Left cardiac atrium (tissue), 4 donors: ENCODE measurements at places on chromosomes 13 and 19. TPM values are rescaled to one million over a fixed set of nuclear protein-coding genes. Genes with fewer than 3 reads are reported as not detected.

Gene FFAR1
- not detected for total RNA-seq

Gene PSG3
- total RNA-seq: not detected

DNA sequence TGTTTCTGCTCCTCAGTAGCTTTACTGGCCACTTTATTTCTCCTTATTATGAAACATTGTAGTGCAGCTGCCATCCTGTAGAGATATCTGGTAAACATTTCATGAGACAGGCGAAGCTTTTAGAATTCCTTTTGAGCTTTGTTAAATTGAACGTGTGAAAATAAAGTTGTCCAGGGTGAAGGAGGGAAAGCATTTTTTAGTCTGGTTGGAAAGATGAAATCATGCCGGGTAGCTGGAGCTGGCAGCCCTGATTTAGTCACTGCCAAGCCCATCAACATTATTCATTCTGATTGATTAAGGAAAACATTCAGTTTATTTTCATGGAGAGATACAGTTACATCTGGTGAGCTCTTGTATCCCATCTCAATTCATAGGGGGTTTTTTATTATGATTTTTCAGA is 326.2 kb upstream of the GPC6 start:
- no peak for DNase-seq

DNA sequence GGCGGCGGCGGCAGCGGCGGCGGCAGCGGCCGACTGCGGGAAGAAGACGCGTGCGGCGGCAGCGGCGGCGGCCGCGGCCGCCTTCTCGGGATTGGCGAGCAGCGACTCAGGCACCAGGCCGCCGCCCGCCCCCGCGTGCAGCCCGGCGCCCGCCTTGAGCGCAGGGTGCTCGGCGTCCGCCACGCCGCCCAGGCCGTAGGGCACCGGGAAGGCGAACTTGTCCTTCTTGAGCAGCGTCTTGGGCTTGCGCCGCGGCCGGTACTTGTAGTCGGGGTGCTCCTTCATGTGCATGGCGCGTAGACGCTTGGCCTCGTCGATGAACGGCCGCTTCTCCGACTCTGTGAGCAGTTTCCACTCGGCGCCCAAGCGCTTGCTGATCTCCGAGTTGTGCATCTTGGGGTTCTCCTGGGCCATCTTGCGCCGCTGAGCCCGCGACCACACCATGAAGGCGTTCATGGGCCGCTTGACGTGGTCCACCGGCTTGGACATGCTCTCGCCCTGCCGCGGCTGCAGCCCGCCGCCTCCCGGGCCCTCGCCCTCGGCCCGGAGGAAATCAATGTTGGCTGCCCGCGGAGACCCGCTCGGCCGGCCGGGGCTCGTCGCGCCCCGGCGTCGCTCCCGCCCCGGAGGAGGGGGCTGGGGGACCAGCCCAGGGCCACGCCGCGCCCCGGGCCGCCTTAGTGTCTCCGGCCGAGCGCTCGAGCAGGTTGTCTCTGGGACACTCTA is 621 bp downstream of the SOX21 start:
- no peak for DNase-seq

- DNase-seq: peak; percentile 87
These were observed 567 bp upstream of the SMG9 start for GRCh38 chr19:43755256-43755801.

DNA sequence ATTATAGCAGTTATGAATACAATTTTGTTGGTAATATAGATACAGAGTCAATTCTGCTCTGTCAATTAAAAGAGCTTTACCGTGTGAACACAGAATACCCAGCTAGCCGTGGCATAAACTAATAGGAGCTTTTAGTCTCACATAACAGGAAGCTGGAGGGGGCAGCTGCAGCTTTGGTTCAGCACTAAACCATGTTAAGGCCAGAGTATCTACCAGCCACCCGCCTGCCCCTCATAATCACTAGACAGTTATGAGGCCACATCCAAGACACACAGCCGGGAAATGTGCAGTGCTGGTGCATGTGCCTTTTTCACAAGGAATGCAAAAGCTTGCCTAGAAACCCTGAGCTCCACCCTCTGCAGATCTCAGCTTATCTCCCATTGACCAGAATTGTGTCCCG is 62.3 kb downstream of the SGCG start:
- DNase-seq: no peak

Gene KLK4
- not detected for total RNA-seq

GRCh38 chr13:33105387-33106005 is 89.3 kb downstream of the KL start:
- no peak for DNase-seq

GRCh38 chr13:103605546-103606326 is 539.5 kb upstream of the SLC10A2 start:
- DNase-seq: no peak

DNA sequence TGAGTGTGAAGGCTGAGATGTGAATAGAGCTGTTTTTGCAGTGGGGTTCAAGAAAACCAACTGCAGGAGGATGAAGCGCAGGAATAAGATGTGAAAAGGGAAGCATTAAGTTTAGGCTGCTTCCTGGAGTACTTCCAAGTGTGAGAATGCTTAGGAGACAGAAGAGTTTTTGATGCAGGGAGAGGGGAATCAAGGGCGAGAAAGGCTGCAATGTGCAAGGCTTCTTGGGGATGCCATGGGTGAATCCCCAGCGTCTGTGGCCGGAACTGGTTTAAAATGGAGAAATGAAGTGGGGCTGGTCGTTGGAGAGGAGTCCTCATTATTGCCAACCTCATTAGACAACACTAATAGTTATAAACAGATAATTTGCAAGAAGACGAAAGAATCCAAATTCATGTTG is 764.9 kb downstream of the LIG4 start:
- no peak for DNase-seq

- DNase-seq: no peak
These were observed 79.0 kb upstream of the MEDAG start for GRCh38 chr13:30826911-30827577.

Gene MISP3
- total RNA-seq: 4.6 TPM

Gene TPTE2
- total RNA-seq: not detected

GRCh38 chr13:97367016-97367822 is 66.8 kb upstream of the RAP2A start:
- no peak for DNase-seq

Gene ZNF560
- total RNA-seq: 0.92 TPM

- no peak for DNase-seq
These were observed 12.4 kb downstream of the LHFPL6 start for GRCh38 chr13:39590466-39591036.

GRCh38 chr19:15115080-15115479 is 7.9 kb downstream of the SYDE1 start:
- DNase-seq: peak; percentile 85

- DNase-seq: no peak
These were observed 24.6 kb downstream of the RNF17 start for GRCh38 chr13:24788538-24788937.

GRCh38 chr13:66216728-66217127 is 1013.4 kb downstream of the PCDH9 start:
- DNase-seq: no peak

- DNase-seq: no peak
These were observed 46.8 kb downstream of the PDCD5 start for GRCh38 chr19:32627714-32628270.

DNA sequence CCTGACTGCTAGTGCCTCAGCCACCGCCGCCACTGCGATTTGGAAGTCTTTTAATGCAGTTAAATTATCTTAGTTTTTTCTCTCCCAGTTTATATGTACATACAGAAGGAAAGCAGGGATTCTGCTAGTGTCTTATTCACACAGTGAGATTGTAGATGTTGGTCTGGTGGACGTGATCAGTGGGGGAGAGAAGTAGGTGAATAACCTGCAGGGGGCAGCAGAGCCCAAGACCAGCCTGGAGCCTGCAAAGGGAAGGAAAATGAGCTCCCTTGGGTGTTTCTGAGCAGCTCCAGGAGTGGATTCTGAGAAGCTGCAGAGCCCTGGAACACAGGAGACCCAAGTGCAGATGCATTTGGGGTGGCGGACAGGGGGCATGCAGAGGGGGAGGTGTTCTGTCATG is 26.3 kb downstream of the ZNF844 start:
- DNase-seq: peak; percentile 68

DNA sequence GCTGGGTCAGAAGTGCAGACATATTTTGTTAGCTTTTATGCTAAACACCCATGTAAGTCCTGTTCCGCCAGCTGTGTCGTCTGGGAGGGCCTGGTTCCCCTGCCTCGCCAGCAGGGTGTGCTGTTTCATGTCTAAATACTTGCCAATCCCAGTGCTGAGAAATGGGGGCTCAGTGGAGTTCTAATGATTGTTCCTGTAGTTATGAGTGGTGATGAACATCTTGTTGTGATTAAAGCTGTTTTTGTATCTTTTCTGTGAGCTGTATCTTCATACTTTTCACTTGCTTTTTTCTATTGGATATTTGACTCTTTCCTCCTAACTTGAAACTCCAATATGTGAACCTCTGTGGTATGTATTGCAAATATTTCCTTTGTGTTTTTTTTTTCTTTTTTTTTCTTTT is 32.7 kb downstream of the KDM4B start:
- DNase-seq: no peak

- no peak for DNase-seq
These were observed 20.5 kb downstream of the UGGT2 start for GRCh38 chr13:96032717-96033116.

Gene ICAM5
- 0.71 TPM for total RNA-seq

DNA sequence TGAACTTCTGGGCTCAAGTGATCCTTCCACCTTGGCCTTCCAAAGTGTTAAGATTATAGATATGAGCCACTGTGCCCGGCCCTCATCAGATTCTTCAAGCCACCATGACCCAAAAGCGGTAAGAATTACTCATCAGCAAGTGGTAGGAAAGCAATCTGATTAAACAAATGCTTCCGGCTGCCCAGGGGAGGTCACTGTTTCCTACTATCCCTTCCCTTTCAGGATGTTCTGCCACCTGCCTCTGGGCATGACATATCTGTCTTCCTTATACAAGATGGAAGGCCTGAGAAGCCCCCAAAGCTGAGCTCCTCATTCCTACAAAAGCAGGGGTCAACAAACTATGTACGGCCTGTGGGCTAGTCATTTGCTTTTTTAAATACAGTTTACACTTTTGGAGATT is 7.0 kb downstream of the ABHD8 start:
- no peak for DNase-seq

Gene SLITRK6
- total RNA-seq: 1.0 TPM

Gene FBL
- 67.7 TPM for total RNA-seq

DNA sequence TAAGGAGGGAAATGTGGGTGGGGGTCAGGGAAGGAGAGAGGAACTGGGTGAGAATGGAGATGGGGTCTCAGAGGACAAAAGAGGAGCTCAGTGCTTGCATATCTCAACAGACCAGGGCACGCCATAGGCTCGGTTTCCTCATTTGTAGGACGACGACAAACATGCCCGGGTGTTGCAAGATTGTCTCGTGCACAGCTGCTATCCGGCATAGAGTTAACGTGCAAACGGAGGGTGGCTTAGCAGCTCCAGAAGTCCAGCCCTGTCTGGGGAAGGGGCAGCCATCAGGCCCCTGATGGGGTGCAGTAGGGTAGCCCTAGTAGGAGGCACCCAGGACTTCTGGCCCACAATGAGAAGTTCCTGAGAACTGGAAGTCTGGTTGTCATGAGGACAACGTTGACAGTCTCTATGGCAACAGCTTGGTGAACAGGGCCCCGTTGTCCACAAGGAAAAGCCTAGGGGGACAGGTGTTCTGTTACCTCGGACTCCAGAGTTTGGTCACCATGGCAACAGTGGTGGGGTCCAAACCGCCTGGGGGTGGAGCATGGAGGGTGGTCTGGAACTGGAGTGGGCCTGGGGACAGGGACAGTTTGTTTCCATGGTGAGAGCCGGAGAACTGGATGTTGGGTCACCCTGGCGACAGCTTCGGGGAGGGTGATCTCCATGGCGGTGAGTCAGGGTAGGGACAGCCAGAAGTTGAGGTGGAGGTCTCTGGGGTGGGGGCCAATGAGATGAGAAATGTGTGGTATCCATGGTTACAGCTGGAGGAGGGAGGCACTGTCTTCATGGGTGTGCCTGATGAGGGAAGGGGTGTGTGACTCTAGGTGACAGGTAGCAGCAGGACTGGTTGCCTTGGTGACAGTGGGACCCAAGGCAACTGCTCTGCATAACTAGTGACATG is 16.8 kb downstream of the TM6SF2 start:
- no peak for DNase-seq

Gene C19orf67
- total RNA-seq: not detected

- DNase-seq: no peak
These were observed 10.4 kb upstream of the PDX1 start for GRCh38 chr13:27909378-27909777.

- no peak for DNase-seq
These were observed 13.5 kb downstream of the WIZ start for GRCh38 chr19:15436012-15436825.

DNA sequence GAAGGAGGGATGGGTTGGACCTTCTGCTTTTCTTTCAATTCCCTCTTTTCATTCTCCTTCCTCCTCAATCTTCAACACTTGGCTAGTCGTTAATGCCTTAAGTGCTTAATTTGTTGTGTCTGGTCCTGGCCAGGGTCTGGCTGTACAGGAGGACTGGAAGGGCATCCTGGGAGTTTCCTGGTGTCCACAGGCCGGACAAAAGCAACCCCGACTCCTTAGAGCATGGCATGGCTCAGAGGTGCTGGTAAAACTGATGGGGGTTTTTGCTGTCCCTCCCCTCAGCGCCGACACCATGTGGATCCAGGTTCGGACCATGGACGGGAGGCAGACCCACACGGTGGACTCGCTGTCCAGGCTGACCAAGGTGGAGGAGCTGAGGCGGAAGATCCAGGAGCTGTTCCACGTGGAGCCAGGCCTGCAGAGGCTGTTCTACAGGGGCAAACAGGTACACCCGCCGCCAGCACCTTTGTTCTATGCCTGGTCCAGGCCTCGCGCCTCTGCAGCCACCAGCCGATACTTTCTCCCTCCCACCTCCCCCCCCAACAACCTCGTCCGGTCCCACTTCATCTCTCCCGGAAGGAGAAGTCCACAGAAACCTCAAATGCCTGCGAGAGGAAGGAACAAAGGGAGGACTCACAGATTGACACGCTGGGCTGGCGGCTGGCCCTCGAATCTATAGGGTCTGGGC is 1.4 kb downstream of the UHRF1 start:
- DNase-seq: no peak

DNA sequence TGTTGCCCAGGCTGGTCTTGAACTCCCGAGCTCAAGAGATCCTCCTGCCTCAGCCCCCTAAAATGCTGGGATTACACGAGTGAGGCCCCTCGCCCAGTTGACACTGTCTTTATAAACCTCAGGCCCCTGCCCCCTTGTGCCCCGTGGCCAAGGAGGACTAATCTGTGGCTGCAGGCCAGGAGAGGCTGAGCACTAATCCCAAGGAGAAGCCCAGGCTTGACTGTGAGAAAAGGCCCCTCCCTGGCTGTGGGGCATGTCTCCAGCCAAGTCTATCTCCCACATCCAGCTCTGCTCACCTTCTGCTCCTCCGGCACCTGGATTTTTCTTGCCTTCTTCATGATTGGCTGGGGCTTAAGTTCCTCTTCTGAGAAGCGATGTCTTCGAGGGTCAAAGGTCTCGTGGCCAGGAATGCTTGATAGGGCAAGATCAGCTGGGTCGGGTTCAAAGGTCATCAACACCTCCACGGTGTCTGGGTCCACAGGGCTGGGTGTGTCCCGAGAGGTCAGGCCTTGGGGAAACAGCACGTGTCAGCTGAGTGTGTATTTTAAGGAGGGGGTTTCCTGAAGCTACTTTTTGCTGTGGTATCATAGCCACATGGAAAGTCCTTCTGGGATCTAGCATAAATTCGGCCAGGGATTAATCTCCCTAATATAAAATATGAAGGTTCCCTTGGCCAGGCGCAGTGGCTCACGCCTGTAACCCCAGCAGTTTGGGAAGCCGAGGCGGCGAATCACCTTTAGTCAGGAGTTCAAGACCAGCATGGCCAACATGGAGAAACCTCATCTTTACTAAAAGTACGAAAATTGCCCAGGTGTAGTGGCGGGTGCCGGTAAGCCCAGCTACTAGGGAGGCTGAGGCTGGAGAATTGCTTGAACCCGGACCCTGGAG is 3.8 kb downstream of the DBP start:
- peak; percentile 36 for DNase-seq

- DNase-seq: no peak
These were observed 1.7 kb downstream of the NOTCH3 start for GRCh38 chr19:15198951-15199660.
